ENCODE measurements at places on chromosomes 5 and 9.

DNA sequence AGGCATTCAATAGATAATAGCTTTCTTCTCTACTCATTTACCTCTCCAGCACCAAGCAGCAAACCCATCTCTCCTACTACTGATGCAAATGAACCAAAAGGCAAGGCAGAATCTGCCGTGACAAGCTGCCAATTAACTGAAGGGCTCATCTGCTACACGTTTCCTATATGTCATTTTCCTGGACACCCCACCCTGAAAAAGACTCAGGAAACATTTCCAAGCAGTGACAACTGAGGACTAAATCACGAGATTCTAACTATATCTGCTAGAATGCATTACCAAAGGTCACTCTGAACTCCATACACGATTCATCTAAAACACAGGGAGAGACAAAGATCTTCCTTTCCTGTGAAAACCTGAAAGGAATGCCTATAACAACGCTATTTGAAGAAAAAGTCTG lies 12.9 kb downstream of the PLPP1 start:
- no peak for DNase-seq

- DNase-seq: no peak
Measured at GRCh38 chr9:105385381-105385985, 62.4 kb upstream of the FSD1L start.

GRCh38 chr9:72292256-72292682 lies 72.7 kb downstream of the ZFAND5 start:
- DNase-seq: peak; percentile 63

- DNase-seq: peak; percentile 31
Measured at GRCh38 chr5:141192110-141192725, at the start of gene PCDHB10. Gene PCDHB10 (plus strand): TSS chr5:141192353. CDS start chr5:141192553, 200 bp downstream.

GRCh38 chr9:131234799-131235479 lies 41.4 kb downstream of the FAM78A start:
- DNase-seq: no peak

- DNase-seq: no peak
Measured at GRCh38 chr5:30832519-30832918, 361.0 kb upstream of the CDH6 start.

GRCh38 chr5:131114754-131115153 lies 50.3 kb downstream of the HINT1 start:
- no peak for DNase-seq

DNA sequence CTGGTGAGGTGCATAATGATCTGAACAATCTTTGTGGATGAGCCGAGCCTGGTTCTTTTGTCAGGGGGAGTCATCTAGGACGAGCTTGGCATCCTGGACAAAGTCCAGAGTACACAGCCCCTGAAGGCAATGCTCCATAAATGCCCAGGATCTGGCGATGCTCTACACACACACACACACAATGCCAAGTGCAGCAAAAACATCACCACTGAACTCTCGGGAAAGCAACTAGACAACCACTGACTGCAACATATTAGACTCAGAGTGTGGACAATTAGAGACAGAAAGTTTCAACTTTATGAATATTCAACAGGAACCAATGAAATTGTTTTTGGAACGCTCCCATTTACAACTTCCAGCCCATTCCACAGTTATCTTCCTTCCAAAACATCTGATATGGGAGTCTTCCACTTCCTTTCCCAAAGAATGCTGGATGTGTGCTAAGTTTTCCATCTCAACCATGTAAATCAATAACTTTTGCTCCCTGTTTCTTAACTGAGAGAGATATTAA lies 227.6 kb upstream of the ANKRD55 start:
- peak; percentile 49 for DNase-seq

DNA sequence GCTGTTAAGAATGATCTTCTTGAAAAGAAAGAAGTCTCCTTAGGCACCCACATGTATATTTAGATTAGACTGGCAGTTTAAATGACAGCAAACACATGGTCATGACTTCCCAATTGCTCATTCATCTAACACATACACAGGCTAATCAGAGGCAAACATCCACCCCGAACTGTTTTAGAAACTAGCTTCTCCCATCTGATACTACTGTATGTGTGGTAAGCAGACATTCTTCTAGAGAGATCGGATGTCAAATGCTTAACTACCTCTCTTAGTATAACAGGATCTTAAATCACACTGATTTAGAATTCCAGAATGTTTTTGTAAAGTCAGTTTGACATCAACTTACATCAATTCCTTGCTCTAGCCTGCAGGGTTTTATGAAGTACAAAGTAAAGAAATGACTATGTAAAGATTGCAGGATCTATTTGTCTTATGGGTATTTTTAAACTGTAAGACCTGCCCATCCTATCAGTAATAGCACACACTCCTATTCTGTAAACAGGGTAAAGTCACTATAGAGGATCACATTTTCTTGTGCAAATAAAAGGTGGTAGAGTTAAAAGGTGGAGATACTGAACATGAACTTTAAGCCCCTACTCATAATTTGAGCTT lies 239.7 kb downstream of the MLLT3 start:
- DNase-seq: peak; percentile 4

DNA sequence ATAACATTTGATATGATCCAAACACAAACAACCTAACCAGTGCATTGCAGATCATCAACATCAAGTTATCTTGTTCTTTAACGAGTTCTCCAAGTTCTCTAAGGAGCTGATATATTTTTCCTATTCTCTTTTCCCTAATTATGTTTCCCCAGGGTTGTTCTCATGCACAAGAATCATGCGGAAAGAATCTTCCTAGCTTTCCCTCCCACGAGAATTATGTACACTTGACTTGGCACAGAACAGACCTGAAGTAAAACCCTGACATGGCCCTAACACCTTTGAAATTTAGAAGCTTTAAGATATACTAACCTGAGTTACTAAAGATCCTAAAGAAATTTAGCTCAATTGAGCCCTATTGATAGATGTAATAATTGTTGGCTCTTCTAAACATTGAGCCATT lies 110.7 kb upstream of the FST start:
- no peak for DNase-seq

GRCh38 chr5:155332618-155333017 lies 319.1 kb downstream of the KIF4B start:
- no peak for DNase-seq

- no peak for DNase-seq
Measured at GRCh38 chr9:131429121-131430012, 35.5 kb downstream of the PRRC2B start.

GRCh38 chr5:158855510-158855909 lies 244.2 kb downstream of the EBF1 start:
- peak; percentile 56 for DNase-seq

DNA sequence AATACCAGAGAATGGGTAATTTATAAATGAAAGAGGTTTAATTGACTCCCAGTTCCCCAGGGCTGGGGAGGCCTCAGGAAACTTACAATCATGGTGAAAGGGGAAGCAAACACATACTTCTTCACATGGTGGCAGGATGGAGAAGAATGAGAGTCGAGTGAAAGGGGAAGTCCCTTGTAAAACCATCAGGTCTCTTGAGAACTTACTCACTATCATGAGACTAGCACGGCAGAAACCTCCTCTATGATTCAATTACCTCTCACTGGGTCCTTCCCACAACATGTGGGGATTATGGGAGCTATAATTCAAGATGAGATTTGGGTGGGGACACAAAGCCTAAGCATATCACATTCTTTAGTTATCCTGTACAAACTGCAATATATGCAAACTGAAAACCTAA lies 609.4 kb downstream of the MTRR start:
- DNase-seq: peak; percentile 26

- peak; percentile 54 for DNase-seq
Measured at GRCh38 chr5:57166276-57166675, 7.6 kb upstream of the GPBP1 start.

- DNase-seq: no peak
Measured at GRCh38 chr5:119750887-119751733, 121.8 kb downstream of the FAM170A start.

- DNase-seq: no peak
Measured at GRCh38 chr5:131067636-131068035, 97.4 kb downstream of the HINT1 start.

DNA sequence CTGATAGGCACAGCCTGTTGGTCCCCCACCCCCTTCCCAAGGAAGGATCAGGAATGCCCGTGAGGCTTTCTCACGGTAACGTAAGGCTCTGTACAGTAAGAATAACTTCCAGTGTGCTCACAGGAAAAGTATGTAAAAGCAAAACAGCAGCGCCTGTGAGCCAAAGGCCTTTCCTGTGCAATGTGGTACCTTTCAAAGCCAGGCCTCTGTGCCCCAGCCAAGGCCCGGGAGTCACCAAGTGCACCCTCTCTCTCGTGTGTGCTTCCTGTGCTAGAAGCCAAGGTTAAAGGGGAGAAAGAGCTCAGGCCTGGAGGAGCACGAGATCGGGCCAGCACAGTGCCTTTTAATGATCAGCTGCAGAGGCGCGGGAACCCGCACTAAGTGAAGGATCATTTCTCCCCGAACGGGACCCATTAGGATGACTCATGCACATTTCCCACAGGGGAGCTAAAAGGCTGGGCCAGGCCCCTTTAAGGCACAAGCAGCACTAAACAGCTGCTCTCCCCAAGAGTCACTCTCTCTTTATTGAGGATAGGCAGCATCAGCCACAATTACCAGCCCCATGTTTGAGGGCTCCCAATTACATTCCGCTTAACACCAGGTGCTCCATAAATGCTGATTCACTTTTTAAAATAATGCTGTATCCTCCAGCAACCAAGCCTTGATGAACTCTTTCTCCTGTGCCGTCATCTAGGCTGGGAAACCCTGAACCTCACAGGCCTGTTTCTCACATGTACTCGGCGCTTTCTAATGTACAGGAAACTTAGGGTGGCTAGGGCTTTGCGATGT lies 42.8 kb downstream of the SHB start:
- peak; percentile 90 for DNase-seq

GRCh38 chr5:61228691-61229280 lies 66.5 kb upstream of the SMIM15 start:
- peak; percentile 81 for DNase-seq

DNA sequence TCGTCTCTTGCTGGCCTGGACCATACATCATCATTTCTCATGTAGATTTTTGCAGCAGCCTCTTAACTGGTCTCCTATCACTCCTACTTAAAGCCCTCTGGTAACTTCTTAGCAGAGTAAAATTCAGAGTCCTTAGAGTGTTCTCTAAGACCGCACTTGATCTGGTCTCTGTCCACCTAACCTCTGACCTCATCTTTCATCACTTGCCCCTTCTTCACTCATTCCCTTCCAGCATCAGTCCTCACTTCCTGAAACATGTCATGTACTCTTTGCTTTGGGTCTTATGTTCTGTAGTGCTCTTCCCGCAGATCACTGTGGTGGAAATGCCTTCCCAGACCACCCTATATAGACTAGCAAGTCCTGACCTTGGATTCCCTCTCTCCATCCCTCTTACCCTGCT lies 9.8 kb downstream of the LARP1 start:
- DNase-seq: no peak

DNA sequence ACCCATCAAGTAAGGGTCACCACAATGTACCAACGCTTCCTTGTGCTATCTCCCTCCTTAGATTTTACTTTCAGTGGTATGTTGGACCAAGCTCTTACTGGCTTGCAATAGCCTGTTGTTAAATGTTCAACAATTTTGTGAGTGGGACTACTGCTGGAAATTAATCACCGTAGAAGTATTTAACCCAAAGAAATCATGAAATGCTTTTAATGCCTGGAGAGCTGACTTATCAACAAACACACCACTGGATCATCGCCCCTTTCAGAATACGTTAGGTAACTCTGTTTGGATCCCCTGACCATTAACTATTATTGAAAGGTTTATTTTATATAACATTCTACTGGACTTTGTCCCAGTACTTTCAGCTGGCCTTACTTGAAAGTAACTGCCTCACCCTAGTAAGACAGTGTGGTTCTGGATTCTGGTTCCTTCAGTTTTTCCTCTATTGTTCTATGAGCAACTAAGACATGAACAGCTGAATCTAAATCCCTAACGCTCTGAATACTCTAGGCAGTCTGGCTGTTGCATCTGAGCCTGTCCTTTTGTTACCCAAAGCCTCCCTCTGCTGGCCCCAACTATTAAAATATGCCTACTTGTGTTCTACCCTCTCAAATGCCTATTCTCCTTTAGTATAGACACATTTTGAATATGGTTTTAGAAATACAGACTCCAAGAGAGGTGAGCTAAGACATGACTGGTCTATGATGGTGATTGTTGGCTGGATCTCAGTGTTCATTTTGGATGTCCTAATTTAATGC lies 1203.4 kb upstream of the DMAC1 start:
- peak; percentile 34 for DNase-seq

DNA sequence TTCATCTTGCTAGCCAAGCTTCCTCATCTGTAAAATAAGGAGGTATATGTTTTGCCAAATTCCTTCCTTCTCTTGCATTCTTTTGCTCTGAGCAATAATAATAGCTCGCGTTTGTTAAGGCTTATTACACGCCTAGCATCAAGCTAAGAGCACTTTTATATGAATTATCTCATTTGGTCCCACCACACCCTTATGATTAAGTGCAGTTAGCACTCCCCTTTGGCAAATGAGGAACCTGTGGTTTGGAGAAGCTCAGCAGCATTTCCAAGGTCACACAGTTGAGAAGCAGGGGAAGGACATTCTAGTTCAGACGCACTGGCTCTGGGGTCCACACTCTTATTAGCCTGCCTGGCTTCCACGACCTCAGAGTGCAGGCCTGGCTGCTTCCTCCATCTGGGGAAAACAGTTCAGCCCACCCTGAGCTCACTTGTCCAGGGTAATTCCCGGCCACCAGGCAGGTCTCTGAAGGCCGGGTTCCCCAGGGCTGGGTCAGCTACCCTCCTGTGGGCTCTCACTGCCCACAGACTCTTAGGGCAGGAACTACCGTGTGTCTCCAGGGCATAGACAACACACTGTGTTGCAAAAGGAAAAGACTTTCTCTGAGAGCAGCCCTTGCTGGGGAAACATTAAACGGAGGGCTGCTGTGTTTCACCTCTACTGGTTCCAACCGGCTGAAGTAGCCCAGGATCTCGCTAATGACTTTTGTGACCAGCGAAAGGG lies 9.9 kb upstream of the FBP1 start:
- DNase-seq: peak; percentile 77

GRCh38 chr5:104646416-104646815 lies 1083.8 kb upstream of the NUDT12 start:
- no peak for DNase-seq

DNA sequence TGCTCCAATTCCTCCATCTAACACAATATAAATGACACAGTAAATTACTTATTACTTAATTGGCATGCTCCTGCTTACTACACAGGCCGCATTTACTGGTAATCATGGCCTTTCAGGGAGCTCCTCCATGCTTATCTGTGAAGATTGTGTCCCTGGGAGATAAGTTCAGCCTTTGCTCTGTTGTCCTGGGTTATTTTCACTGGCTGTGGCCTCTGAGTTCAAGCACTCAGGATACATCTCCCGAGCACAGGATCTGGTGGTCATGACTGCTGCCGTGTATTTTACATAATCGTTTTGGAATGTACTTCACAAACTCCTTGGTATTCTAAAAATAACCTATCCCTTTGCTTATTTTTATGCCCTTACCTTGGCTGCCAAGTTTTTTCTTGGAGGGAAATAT lies 215.7 kb downstream of the ICE1 start:
- no peak for DNase-seq

Measured in kidney tubule cell (primary cell).